ENCODE measurements at places on chromosomes 6 and 20.

DNA sequence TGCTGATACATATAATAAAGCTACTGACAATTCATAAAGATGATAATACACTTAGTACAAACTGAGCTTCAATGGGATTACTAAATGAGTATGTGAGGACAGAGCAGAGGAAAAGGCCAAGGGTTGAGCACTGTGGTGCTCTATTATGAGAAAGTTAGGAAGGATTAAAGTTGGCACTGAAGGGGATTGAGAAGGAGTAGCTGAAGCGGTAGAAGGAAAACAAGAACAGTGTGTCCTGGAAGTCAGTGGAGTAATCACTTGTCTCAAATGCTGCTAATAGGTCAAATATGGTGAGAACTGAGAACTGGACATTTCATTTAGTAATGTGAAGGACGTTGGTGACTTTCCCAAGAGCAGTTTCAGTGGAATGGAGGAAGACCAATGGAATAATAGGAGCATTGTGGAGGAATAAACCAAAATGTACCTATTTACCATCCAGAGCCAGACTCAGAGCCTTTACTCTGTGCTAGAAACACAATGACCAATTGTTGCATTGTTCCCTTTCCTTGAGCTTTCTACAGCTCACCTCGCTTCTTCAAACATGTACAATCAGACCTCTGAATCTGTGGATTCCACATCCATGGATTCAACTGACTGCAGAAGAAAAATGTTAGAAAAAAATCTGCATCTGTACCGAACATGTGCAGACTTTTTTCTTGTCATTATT is 255.9 kb downstream of the LAMA2 start:
- DNase-seq, result no peak

- no peak for DNase-seq
These were observed 7.8 kb downstream of the SIM1 start for GRCh38 chr6:100456908-100457235.

DNA sequence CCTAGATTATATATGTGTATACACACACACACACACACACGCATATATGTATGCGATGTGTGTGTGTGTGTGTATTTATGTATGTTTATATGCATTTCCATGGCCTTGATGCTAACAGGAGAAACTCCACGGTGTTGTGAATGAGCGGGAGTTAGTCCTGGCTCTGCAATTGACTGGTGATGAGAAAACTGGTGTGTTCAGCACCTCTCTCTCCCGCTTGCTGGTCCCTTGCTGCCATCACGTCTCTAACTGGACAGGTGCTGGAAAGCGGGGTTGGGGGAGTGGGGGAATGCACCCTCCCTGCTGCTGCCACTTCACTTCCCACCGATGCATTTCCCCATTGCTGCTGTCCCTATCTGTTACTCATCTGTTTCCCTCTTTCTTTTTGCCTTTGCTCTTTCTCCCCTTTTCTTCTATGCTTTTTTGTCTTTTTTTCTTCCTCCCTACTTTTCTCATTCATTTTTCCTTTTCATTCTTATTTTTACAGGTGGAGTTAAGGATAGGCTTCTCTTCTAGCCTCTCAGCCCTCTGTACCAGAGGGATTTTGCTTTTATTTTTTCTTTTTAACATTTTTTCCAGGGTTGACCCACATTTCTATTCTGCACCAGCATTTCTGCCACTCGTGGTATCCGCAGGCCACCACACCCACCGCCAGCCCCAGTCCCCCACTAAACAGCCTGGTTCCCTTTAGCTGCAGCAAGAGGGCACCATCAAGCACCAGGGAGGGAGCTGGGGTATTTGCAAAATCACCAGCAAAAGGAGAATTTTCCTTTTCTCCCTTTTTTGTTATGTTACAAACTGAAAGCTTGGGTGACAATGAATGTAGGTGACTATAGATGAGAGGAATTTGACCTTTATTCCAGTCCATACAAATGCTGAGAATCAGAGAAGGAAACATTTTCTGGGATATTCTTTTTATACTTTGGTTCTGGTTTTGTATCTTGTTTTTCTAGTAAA is 115.6 kb downstream of the TCP11 start:
- DNase-seq, result no peak

- DNase-seq, result no peak
These were observed 388.1 kb downstream of the EPM2A start for GRCh38 chr6:145347216-145347615.

GRCh38 chr20:62231292-62231691 is 7.0 kb upstream of the OSBPL2 start:
- DNase-seq, result no peak

- DNase-seq, result no peak
These were observed 95.8 kb upstream of the PLCB4 start for GRCh38 chr20:8972963-8973705.

DNA sequence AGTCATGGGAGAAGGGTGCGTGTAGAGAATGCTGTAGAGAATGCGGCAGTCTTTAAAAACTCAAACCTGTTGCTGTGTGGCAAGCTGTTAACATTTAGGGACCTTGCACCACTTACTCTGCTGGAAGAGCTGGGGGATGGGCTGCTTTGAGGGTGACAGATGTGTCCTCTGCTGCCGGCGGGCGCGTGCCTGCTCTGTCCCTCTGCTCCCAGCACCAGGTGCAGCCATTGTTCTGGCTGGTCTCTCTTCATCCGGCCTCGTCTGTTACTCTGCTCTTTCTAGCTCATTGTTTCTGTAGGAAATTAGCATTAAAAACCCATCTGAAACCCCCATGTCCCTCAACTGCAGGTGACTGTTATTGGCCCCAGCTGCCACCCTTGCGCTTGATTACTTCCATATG is 78.5 kb downstream of the CBFA2T2 start:
- peak; percentile 51 for DNase-seq

DNA sequence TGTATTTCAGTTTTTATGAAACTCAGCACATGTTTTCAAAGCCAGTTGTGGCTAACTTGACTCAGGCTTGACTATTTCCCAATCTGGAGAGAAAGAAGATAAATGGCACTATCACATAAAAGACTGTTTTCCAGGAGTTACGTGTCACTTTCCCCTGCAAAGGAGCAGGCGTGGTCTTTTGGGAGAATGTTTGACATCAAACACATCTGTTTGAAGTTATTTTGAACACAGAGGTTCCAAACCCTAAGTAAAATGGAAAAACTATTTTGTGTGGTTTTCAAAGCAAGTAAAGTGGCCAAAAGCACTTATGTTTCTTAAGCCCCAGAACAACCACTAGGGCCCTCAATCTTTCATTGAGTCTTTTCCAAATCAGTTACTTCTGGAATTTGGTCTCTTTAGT is 89.7 kb downstream of the FOXF2 start:
- no peak for DNase-seq

- DNase-seq, result no peak
These were observed 29.6 kb downstream of the ANKRD6 start for GRCh38 chr6:89462503-89462902.

GRCh38 chr6:18412644-18413043 is 25.5 kb downstream of the RNF144B start:
- no peak for DNase-seq

DNA sequence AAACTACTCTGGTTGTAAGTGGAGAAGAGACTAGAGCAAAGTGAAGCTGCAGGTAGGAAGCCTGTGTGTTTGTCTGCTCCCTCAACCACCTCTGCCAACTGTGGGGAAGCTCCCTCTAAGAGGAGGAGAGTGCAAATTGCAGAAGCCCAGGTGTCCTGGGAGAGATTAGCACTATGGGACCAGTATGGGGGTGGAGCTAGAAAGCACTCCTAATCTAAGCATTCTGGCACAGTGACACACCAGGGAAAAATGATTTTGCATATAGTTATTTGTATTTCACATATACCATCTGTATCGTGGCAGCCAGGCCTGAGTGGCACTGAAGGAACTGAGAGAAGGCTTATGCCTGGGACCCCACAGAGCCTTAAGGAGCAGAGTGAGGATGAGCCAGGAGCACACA is 12.8 kb downstream of the GSTA1 start:
- DNase-seq, result no peak
